ENCODE measurements at places on chromosomes 12 and 14. TPM values are rescaled to one million over a fixed set of nuclear protein-coding genes. Genes with fewer than 3 reads are reported as not detected.

The SPSB2 gene
- total RNA-seq: 3.2 TPM

The SIX1 gene
- not detected for total RNA-seq

The B4GALNT1 gene
- 4.7 TPM for total RNA-seq

The NANOG gene
- not detected for total RNA-seq

The DTX1 gene
- total RNA-seq: 1.5 TPM

The PTPRR gene
- 1.3 TPM for total RNA-seq

- DNase-seq: no peak
Measured at GRCh38 chr14:47596232-47596631, 79.2 kb downstream of the MDGA2 start.

GRCh38 chr14:58002618-58003017 lies 136.7 kb upstream of the SLC35F4 start:
- no peak for DNase-seq

DNA sequence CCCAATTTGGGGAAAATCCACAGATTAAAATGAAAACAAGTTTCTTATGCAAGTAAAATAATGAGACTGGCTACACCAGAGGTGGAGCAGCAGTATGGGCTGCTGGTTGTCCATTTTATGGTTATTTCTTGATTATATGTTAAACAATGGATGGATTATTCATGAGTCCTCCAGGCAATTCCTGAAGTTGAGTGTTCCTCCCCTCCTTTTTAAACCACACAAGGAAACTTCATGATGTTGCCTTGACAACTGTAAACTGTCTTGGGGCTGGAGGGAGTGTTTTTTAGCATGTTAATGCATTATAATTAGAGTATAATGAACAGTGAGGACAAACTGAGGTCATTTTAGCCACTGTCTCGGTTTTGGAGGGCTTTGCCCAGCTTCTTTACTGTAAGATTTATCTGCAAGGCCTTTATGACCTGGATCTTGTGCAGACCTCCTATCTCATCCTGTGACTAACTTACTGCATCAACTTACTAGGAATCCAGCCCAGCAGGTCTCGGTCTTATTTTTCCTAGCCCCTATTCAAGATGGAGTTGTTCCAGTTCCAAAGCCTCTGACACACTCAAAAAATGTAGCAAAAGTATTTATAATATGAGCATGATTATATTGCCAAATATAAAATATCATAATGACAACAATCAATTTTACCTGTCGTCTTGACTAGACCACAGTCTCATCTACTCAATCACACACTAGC lies 534.0 kb downstream of the TMEM121 start:
- no peak for DNase-seq

DNA sequence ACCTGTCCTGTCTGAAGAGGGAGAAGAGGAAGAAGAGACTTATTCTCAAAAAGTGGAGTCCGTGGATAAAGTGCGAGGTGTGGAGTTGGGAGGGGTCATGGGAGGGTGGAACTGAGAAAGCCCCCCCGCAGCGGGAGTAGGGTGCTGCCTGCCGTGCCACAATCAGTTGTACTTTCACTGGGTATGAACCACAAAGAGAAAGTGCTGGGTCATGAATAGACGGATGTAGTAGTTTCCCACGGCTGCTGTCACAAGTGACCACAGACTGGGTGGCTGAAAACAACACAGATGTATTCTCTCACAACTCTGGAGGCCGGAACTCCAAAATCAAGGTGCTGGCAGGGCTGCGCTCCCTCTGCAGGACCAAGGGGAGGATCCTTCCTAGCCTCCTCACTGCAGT lies 5.5 kb downstream of the DNAH10 start:
- no peak for DNase-seq

GRCh38 chr12:124395986-124396385 lies 101.1 kb downstream of the RFLNA start:
- DNase-seq: no peak

GRCh38 chr14:62373944-62374343 lies 611.7 kb downstream of the SNAPC1 start:
- no peak for DNase-seq

DNA sequence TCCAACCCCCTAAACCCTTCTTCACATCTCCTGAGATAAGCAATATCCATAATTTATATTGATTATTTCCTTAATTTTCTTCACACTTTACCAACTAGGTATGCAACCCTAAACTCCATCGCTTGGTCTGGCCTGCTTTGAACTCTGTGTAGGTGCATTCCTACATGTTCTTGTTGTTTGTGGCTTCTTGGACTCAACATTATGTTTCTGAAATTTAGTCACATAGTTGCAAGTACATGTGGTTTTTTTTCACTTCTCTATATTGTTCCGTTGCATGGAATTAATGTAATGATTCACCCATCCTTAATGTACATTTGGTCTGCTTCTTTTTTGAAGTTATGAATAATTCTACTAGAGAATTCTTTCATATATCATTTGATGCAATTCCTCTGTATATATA lies 1.6 kb upstream of the TAS2R30 start:
- no peak for DNase-seq

GRCh38 chr14:65223636-65224035 lies 121.3 kb upstream of the MAX start:
- no peak for DNase-seq

DNA sequence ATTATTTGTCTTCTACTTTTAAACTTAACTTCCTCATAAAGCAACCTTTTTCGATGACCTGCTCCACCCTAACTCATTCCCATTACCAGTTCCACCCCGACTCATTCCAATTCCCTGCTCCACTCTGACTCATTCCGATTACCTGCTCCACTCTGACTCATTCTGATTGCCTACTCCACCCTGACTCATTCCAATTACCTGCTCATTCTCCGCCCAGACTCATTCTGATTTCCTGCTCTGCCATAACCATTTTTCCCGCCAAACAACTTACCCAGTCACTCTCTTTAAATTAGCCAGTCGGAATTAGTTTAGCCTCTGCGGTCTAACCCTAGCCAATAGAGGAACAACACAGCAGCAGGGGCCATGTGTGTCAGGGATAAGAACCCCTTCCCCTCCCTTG lies 249.1 kb downstream of the DPY19L2 start:
- DNase-seq: no peak

DNA sequence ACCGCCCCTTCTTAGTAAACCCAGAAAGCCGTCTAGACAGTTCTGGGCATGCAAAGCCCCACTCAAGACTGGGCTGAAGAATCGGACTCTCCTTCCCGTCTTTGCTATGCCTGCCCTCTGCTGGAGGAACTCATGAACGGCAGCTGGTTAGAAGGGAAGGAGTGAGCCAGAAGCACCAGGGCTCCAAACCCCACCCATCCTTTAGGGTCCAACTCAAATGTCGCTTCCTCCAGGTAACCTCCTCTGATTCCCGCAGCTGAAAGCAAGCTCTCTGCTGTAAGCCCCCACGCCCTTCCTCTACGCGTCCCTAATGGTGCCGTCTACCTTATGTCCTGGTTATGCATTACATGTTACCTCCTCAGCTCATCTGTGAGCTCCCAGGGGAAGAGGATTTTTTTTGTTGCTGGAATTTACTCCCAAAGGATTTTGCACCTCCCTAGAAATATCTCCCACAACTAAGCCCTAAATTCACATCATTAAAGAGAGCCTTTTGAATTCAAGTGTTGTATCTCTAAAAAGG lies 59.0 kb upstream of the SCN8A start:
- DNase-seq: peak; percentile 54

GRCh38 chr12:47282206-47282605 lies 202.4 kb upstream of the AMIGO2 start:
- no peak for DNase-seq

GRCh38 chr14:103140316-103141109 lies 17.3 kb downstream of the TNFAIP2 start:
- no peak for DNase-seq

- no peak for DNase-seq
Measured at GRCh38 chr12:117968826-117969659, at the start of gene KSR2. KSR2 (minus strand) TSS chr12:117968990; CDS start chr12:117968255, 735 bp downstream.

DNA sequence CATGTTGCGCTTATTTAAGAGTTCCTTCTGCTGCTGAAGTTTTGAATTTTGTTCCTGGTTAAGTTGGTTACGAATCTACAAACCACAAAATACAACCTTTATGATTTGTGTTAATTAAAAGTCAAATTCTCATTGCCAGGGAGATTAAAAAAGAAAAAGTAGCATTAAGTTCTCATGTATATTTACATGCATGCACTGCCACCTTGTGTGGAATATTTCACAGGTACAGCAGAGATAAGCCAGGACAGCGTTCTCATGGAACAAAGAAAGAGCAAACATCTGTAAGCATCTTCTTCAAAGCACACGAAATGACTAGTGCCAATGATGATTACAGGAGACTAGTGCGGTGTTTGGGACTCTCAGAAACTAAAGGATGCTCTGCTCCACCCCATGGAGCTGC lies 34.2 kb downstream of the ZFYVE21 start:
- no peak for DNase-seq

DNA sequence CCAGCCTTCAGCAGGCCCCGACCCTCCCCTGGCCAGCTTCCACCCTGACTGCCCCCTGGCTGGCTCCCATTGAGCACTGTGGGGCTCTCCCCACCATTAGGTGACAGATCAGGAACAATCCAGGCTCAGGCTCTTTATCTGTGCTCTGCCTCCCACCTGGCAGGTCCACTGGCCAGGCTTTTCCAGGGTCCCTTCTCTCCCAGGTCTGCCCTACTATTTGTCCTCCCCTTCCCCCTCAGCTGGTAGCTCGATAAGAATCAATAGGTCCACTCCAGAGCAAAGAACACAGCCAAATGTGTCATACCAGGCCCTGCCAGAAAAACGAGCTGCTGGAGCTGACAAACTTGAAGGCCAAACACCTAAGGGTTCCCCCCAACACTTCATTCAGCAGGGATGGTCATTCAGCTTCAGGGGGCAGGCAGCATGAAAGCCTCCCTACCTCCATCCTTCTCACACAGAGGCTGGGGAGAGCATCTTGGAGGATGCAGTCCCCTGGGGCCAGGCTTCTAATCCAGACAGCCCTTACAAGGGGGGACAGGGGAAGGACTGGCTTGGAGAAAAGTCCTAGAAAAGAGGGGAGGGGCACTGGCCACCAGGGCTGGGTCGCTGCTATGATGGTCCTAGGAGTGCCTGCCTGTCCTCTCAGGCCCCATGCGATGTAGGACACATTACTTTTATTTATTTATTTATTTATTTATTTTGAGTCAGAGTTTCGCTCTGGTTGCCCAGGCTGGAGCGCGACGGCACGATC lies 1.9 kb upstream of the KRT18 start:
- no peak for DNase-seq

GRCh38 chr14:55699131-55700057 lies 119.4 kb downstream of the KTN1 start:
- no peak for DNase-seq

GRCh38 chr12:78531831-78532458 lies 332.6 kb upstream of the SYT1 start:
- DNase-seq: no peak

- no peak for DNase-seq
Measured at GRCh38 chr14:67526676-67527459, 6.2 kb upstream of the PLEKHH1 start.

DNA sequence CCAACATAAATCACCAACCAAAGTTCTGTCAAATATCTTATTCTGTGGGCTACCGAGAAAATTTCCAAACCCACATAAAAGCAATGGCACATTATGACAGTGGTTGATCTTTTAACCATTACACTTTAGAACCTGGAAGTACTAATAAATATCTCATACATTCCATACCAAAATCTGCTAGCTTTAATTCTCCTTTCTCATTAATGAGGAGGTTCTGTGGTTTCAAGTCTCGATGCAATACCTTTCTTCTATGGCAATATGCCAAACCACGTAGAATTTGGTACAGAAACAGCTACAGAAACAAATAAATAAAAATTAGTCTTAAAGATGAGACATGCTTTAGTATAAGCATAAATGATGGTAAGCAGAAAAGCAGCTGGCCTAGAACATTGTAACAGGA lies 100.7 kb downstream of the ELK3 start:
- no peak for DNase-seq

Measured in left ventricle myocardium inferior (tissue), 1 donor.